ENCODE measurements at places on chromosomes 3 and 15.

DNA sequence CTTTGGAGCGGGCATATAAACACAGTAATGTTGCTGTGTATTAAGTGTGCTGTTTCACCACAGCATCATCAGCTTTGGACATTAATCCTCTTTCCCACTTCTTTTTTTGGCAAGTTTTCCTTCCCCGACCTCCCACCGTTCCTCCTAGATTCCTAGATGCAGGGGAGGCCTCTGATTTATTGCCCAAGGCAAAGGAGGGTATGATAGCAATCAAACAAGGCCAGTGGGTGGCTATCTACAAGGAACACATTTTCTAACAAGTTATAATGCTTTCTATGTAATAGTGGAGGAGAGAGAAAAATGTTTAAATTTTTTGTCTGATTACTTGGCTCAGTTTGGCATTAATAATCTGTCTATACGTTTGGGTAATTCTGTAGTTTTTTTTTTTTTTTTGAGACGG, 38.1 kb downstream of the ATG7 start:
- DNase-seq = no peak

- peak; percentile 81 for DNase-seq
These were observed at the start of gene IGF1R for GRCh38 chr15:98647774-98648653. Gene IGF1R, plus strand, starts transcription at chr15:98648539. Its CDS starts 1,043 bp downstream, at chr15:98649582.

- DNase-seq = no peak
These were observed 61.7 kb downstream of the TGFBR2 start for GRCh38 chr3:30668051-30668609.

DNA sequence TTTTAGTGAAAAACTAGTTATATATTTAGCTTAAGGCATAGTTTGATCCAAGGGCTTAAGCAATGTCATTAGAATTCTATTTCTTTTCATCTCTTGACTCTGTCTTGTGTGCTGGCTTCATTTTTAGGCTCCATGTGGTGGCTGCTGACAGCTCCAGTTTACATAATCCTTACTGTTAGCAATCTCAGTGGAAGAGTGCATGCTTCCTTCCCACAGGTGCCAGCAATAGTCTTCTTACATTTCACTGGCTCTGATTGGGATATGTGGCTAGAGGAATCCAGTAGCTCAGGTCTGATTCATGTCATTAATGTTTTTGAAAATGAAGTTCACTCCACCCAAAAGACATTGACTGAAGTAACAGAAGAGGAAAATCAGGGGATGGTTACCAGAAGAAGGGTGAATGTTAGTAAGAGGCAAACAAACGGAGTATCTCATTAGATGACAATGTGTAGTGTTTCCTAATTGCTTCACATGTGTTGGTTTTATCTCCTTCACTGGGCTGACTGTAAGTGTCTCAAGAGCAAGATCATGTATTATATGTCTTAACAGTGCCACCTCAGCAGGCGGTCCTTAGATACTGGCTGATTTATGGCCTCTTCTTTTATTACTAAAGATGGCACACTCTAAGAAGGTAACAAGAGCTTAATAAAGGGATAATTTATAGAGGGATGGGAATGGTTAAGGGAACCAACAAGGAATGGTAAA, 25.6 kb upstream of the TCF12 start:
- DNase-seq = no peak

DNA sequence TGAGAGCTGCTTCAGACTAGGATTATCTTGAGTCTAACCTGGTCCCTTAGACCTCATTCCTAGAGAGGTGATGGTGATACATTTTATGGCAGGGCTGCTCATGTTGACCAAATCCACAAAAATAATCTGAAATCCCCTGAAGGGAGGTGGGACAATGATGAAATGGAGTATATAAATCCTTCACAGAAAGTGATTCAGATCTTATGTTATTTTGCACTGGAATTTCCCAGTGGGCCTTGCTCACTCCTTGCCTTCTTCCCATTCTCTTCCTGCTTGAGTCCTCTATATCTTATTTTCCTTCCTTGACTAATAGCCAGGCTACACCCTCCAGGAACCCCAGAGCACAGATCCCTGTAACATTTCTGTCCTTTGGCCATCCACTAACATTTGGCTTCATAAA, 10.4 kb upstream of the TMEM202 start:
- DNase-seq = no peak

DNA sequence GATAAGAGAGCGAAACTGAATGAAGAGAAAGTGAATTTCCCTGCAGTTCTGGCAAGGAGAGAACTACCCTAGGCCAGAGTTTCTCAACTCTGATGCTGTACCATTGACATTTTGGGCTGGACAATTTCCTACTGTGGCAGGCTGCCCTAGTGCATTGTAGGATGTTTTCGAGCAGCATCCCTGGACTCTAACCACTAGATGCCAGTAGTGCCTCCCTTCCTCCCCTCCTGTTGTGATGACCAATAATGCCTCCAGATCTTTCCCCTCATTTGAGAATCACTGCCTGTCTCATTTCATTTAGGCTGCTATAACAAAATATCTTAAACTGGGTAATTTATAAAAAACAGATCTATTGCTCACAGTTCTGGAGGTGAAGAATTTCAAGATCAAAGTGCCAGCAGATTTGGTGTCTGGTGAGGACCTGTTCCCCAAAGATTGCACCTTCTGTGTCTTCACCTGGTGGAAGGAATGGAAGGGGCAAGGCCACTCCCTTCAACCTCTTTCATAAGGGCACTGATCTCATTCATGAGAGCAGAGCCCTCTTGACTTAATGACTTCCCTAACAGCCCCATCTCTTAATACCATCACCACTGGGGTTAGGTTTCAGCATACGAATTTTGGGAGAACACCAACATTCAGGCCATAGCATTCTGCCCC, 188.9 kb upstream of the MEIS2 start:
- no peak for DNase-seq

DNA sequence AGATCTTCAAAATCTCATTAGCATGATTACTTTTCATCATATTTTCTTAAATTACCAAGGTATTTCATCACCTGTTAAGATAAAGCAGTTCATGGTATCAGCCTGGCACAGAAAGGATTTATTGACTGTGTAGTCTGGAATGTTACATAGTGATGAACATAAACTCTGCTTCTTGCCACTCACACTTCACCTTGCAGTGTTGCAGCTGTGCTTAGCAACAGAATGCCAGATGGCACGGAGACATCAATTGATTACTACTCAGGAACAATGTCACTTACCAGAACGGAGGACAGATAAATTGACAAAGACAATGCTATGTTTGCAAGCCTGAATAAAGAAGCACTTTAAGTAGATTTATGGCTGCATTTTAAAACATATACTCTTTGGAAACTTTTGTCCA, 15.0 kb upstream of the BCHE start:
- no peak for DNase-seq

Measured in Jurkat, Clone E6-1 (cell line).